Fibroblast of lung (primary cell): ENCODE measurements at places on chromosomes 11 and 22. TPM values are rescaled to one million over a fixed set of nuclear protein-coding genes. Genes with fewer than 3 reads are reported as not detected.
A peak's percentile ranks its signal among the peaks of the same experiment; 100 is the strongest.

GGTLC2 gene
- total RNA-seq: not detected in 2 replicates

OR56A1 gene
- total RNA-seq: not detected in 2 replicates

MISFA gene
- total RNA-seq: 0.50 and 0.51 TPM in 2 replicates

- no peak for DNase-seq
Observed at GRCh38 chr22:33806191-33806590, 114.1 kb downstream of the LARGE1 start.

- DNase-seq: peak; percentile 74
Observed at GRCh38 chr11:10208131-10208575, 85.9 kb downstream of the SBF2 start.

DNA sequence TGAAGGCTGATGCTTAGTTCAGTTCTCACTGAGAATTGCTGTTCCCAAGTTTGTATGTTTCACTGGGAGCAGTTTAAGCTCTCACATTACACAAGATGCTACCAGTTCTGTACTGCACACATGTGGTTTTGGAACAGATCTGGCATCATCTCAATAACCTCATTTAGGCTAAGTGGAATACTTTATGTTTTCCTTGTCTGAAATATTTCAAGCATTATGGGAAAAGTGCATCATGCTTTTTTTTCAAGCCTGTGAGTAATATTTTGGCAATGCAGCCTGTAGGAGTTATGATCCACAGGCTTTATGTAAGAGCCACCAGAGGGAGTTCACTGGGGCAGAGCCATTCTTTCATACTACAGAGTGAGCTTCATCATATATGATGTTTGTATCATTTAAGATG is 141.5 kb downstream of the OR4C45 start:
- no peak for DNase-seq
